ENCODE measurements at places on chromosomes 3 and 15.

DNA sequence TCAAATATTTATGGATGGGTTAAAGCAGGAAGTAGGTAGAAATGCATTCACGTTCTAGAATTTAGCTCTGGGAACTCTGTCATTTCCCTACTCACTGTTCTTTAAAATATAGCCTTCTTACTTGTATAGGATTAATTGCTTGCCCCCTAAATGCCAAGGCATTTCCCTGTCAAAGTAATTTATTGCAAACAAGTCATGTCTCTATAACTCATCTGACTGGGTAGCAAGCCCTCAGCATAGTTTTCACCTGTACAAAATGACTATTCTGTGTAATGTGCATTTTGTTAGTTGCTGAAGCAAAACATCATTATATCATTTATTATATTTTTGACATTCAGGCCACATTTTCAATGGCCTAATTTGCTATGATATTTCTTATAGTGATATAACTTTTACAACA is 1308.2 kb upstream of the EPHA6 start:
- no peak for DNase-seq

DNA sequence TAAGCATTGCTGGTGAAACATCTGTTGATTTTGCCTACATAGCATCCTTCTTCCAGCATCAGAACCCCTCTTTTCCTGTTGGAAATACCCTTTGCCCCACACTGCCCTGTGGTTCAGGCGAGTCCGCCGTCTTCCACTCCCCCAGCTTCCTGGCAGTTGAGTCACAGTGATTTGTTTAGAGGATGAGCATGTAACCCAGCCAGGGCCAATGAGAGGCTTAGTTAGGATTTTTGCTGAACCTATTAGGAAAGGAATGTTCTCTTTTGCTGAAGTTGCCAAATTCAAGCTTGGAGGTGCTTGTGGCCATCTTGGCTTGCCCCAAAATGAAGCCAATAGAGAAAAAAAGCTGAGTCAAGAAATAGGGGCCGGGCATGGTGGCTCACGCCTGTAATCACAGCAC is 19.0 kb upstream of the MEX3B start:
- DNase-seq = no peak

- no peak for DNase-seq
Measured at GRCh38 chr3:173789530-173790162, 392.1 kb downstream of the NLGN1 start.

DNA sequence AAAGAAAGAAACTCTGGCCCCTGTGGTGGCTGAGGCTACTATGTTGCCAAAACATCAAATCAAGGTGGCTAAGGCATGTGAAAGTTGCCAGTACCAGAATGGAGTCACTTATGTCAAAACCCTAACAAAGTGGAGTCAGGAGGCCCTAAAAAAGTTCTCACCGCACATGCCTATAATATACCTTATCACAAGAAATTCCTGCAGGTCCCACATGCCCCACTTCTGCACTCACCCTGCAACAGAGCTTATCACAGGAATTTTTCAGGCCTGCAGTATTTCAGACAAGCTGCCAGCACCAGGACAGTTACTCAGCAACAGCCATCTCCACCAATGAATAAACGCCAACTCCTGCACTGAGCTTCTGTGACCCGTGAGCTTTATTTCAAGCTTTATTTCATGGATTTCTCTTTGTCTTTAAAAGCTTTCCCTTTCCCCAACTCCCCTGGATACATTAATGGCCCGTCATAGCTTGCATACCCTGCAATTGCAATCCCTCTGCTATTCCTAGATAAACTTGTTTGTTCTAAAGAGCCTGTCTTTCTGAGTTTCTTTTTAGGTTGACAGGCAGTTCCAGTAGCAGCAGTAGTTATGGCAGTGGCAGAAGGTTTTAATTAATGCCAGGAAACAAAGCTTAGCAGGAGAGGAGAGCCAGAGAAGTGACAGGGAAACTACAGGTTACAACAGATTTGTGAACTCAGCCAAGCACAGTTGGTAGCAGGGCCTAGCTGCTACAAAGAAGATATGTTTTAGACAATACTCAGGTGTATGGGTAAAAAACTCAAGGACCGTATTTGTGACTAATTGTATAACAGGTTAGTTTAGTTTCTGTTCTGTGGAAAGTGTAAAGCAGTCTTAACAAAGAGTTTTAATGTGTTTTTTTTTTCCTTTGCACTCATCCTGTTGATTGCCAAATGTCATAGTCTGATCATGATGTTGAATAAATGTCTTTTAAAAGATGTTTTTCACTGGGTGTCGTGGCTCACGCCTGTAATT is 15.9 kb upstream of the TMEM42 start:
- DNase-seq = no peak

- DNase-seq = no peak
Measured at GRCh38 chr3:38473229-38473628, 19.5 kb downstream of the ACVR2B start.

DNA sequence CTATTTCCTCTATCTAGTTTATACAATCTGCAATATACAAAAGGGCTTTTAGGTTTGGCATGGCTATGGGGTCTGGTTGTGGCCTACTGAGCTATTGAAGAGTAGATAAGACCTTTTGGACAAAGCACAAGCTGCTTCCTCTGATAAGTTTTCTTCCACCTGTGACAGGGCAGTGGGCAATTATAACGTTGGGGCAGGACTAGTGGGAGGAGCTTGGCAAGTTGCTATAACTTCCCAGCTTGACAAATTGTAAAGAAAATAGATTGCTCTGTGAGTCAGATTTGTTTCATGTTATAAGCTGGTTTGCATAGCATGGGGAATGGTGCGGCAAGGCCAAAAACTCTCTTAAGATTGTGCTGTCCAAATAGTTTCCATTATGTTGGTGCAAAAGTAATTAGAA is 64.9 kb downstream of the SLC7A14 start:
- DNase-seq = no peak

- no peak for DNase-seq
Measured at GRCh38 chr15:73941449-73941848, 15.2 kb downstream of the LOXL1 start.

GRCh38 chr15:36313736-36314280 is 265.6 kb upstream of the CDIN1 start:
- no peak for DNase-seq

- no peak for DNase-seq
Measured at GRCh38 chr3:37032961-37033360, 39.6 kb downstream of the MLH1 start.

GRCh38 chr3:186996356-186996755 is 66.0 kb downstream of the ST6GAL1 start:
- no peak for DNase-seq
